Fibroblast of upper back skin (primary cell): ENCODE measurements at places on chromosomes 3 and 15.

- no peak for DNase-seq
Measured at GRCh38 chr3:37741644-37742043, 120.0 kb upstream of the CTDSPL start.

DNA sequence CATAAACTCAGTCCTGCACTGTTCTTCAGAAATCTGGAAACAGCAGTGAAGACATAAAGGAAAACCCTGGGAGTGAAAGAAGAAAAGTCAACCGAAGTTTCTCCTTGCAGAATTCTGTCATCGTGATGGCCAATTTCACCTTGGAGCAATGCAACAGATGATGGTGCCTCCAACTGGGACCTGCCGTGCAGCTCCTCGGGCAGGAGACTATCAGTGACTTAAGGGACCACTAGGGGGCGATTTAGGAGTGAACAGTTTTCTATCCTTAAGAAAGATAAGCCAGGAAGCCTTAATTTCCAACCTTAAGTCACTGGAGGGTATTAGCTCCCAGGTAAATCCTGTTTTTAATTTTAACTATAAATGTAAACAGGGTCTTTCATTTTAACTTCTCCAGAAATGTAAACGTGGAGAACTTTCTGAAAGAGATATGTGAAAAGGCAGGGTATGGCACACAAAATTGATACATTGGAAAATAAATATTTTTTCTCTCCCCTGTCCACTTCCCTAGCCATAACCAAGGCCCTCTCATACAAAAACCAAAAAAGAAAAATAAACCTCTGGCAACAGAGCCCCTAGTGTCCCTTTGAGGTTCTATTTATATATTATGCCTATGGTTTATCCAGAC, 116.3 kb downstream of the PDZRN3 start:
- peak; percentile 74 for DNase-seq

DNA sequence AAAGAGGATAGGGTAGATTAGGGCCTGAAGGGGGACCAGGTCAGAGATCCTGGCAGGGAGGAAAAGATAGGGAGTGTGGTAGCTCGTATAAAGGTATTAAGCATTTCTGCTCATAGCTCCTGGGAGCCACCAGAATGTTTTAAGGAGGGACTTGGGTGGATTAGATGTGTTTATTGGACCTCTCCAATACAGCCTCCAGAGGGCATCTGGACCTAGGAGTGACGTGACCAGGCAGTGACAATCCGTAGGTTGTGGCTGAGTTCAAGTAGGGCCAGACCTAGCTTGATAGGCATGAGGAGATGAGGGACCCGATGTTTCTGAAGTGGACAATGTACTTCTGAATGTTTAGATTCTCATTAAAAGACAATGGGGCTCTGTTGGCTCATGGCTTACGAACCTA, 435.2 kb downstream of the MCTP2 start:
- no peak for DNase-seq

DNA sequence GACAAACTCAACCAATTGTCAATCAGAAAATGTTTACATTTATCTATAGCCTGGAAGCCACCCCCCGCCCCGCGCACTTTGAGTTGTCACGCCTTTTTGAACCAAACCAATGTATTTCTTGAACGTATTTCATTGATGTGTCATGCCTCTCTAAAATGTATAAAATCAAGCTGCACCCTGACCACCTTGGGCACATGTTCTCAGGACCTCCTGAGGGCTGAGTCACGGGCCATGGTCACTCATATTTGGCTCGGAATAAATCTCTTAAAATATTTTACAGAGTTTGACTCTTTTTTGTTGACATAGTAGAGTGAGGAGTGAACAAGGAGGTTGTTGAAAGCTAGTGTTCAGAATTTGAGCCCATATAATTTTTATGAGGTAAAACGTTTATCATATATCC, 6.5 kb downstream of the MCTP2 start:
- DNase-seq, result no peak

DNA sequence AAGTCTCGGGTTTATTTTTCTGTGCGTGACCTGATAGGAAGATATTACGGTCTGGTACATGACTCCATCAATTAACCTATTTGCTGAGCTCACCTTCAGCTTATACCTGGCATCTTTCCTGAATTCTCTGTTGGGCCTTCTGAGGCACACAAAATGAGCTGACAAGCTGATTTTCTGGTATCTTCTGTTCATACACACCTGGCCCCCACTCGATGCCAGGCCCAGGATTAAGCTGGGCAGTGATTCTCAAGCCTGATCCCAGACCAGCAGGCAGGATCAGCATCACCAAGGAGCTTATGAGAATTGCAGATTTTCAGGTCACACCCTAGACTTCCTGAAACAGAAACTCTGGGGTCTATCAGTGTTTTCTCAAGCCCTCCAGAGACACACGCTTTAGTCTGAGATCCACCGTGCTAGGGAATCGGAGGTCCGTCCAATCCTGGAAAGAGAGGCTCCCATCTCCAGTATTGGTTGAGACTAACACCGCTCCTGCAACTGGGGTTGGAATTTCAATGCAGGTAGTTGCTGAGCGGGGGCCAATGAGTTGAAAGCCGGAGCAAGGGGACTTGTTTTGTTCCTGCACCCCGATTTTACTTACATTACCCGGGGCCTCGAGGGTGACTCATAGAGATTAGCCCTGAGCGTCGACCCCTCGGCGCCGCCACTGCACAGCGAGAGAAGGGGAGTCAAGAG, 636 bp upstream of the EIF1B start:
- DNase-seq, result peak; percentile 5

DNA sequence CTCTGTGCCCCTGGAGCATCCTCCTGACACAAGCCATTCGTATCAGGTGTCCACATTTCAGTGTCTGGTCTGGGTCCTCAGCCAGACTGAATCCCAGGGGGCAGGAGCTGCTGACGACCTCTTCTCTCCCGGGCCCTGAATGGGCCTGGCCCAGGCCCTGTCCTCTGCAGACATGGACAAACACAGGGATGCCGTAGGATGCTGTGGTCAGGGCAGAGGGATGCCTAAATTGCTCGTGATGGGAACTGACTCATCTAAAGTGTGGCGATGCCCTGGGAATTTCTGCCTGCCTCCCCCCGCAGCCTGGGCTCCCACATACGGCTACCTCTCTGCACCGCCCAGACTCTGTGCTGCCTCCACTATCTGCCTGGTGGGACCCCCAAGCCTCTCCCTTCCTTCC, 58.5 kb upstream of the CTSH start:
- DNase-seq, result peak; percentile 20

DNA sequence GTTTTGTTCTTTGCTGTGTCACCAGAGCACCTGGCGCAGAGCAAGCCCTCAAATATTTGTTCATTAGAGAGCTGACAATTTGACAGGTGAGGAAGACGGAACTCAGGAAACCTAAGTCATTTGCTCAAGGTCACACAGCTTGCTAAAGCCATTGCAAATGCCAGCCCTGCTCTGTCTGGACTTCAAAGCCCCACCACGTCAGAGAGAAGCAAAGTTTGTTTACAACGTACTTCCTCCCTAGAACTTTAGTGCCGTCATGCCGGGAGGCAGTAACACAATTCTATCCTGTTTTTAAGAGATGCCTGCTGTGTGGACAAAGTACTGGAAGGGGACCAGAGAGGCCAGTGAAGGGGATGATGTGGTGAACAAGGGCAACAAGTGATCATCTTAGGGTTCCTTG, 216.6 kb upstream of the PRICKLE2 start:
- DNase-seq, result no peak

DNA sequence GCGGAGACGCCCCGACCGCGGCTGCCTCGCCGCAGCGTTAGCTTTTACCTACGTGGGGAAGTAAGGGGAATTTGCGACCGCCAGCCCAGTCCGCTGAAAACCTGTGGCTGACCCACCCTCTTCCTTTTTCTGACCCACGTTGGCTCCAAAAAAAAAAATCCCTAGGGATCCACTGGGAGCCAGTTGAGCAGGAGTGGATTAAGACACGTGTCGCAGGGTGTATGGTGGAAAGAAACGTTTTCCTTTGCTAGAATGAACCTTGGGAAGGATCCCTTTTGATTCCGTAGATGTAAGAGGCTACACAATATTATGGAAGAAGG, 575 bp upstream of the PCYT1A start:
- DNase-seq, result peak; percentile 54

GRCh38 chr3:36373084-36373483, 7.2 kb upstream of the STAC start:
- DNase-seq, result peak; percentile 96

GRCh38 chr3:173742491-173742890, 344.9 kb downstream of the NLGN1 start:
- DNase-seq, result no peak

DNA sequence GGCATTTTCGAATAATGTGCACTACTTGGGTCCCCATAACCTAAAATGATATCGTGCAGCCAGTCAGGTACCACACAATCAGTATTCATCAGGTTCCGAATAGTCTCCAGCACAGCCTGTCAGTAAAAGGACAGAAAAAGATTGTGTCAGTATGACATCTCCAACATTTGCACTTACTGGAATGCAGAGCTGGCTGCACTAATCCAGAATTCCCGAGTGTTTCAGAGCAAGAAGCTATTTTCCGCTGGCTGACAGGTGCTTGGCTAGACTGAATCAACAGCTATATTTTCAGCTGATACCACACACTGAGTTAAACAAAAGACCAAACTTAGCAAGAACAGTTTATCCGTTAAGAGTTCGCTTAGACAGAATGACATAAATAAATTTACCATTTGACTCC, 68.8 kb downstream of the AQR start:
- no peak for DNase-seq

DNA sequence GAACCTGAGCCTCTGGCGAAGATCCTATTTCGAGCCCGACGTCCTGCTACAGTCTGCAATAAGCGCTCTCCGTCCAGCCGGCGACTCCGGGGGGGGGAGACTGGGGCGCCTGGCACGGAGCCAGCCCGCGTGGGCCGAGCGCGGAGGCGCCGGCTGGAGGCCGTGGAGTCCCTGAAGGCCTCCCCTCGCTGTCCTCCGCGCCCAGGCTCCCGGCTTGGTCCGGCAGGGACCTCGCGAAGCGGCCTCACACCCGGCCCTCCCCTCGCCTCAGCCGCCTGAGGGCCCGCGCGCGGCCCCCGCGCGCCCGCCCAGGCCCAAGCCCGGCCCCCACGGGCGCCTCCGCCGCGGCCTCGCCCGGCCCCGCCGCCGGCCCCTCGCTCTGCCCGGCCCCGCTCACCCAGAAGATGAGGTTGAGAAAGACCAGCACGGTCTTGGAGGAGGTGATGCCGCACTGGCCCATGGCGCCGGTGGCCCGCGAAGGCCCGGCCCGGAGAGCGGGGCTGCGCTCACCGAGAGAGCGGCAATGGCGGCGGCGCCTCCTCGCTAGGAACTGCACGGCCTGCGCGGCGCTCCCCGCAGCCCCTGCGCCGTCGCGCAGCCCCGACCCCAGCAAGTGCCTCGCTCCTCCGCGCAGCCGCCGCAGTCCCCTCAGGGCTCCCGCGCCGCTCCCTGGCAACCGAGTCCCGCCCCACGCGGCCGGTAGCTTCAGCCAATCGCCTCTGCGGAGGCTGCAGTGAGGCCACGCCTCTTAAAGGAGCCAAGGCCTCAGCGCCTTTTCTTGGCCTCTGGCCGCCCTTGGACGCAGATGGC, at the start of gene TSPAN3:
Gene TSPAN3 (minus strand): TSS at position 615 of the 810 bp plus-strand sequence. CDS start 155 bp downstream, at position 460.
- DNase-seq, result peak; percentile 92

- no peak for DNase-seq
Measured at GRCh38 chr3:146047485-146047884, 113.5 kb downstream of the PLOD2 start.

DNA sequence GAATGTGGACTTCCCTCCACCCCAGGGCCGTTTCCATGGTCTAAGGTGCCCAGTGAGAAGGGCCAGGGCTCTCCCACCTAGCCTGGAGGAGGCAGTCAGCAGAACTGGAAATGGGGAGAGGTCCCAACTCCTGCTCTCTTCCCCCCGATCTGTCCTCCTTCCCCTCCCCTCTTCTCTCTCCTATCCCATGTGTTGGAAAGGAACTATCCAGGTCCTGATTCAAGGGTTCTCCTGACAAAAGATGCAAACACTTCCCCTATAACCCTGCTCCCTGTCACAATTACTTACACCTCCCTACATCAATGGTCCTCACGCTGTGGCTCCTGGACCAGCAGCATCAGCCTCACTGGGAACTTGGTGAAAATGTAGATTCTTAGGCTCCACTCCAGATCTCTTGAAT, 6.0 kb downstream of the CIB2 start:
- DNase-seq, result no peak

GRCh38 chr15:96553931-96554330, 223.4 kb downstream of the NR2F2 start:
- DNase-seq, result no peak

DNA sequence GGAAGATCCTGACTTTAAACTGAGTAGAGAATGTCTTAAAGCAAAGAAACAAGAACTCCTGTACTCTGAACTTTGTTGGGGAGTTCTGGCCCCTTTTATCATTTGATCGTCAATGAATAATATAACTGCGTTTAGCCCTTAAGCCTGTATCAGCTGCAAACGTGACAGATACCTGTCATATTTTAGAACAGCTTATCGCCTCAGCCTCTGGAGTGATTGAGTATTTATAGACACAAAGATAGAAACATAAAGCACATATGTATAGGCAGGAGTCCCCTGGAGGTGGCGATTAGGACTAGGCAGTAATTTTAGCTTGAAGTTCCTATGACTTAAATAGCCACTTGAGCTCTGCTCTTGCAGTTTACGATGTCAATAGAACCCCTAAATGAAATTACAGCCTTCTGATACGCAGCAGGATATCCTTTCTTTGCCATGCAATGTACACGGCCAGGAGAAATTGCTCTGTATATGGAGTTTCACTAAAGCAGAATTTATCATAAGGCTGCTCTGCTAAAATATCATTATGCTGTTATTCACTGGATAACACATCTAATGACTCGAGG, 321.8 kb downstream of the TIGIT start:
- no peak for DNase-seq

GRCh38 chr15:94164202-94164807, 67.1 kb upstream of the MCTP2 start:
- peak; percentile 70 for DNase-seq

- DNase-seq, result no peak
Measured at GRCh38 chr3:12501360-12502020, 17.2 kb downstream of the TSEN2 start.

- no peak for DNase-seq
Measured at GRCh38 chr3:20078194-20078714, 38.0 kb downstream of the KAT2B start.

- no peak for DNase-seq
Measured at GRCh38 chr15:32641517-32642059, at the start of gene SCG5. TSS of gene SCG5 (plus strand) at chr15:32641710. CDS start at chr15:32643593, 1,883 bp downstream.
